ENCODE measurements at places on chromosomes 4 and X. TPM values are rescaled to one million over a fixed set of nuclear protein-coding genes. Genes with fewer than 3 reads are reported as not detected.

The LIAS gene
- 17.6 TPM for total RNA-seq

The FATE1 gene
- total RNA-seq = not detected

The SLC6A8 gene
- 123 TPM for total RNA-seq

The STOX2 gene
- total RNA-seq = 26.7 TPM

The EFHC2 gene
- total RNA-seq = 1.2 TPM

The ODAPH gene
- not detected for total RNA-seq

The FAAH2 gene
- total RNA-seq = 0.52 TPM

The FRMD7 gene
- total RNA-seq = 0.21 TPM

The L1CAM gene
- total RNA-seq = 133 TPM

The RNF4 gene
- 76.4 TPM for total RNA-seq

The NHS gene
- 10.7 TPM for total RNA-seq

The GRID2 gene
- 1.3 TPM for total RNA-seq

DNA sequence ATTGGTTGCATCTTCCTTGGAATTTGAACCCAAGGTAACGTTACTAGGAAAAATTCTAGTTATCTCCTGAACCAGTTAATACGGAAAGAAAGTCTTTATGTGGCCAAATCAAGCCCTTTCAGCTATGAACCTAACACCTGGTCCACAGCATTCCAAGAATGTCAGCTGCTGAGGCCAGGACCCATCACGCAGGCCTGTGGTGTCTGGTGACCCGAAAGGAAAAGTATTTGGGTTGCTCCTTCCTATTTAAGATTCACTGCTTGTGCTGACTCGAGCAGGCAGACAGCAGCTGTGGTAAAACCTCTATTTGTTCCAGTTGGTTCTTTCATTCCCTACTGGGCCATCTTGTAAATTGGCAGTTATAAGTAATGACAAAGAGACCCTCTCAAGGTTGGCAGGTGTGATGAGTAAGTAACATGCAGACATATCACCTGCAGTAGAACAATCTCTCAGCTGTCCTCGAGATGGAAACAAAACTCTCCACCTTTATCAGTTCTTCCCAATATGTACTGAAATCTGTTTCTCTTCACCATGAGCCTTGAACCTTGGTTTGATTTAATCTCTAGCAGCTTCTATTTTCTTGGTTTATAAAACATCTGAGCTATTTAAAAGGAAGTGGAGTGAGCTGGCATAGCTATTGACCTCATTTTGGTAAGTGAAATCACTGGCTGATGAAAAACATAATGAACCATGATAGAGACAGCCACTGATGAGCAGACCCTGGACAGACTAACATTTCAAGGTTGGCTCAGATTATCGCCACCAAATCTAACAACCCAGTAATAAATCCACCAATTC, 182.1 kb upstream of the SMIM31 start:
- no peak overlapping the region for H3K27ac ChIP-seq
- no peak overlapping the region for H3K4me3 ChIP-seq
- H3K27me3 ChIP-seq = no peaks in the 10 kb centered on the region
- no peaks in the 10 kb centered on the region for H3K36me3 ChIP-seq

- no peak overlapping the region for H3K27ac ChIP-seq
- H3K4me3 ChIP-seq = no peak overlapping the region
- H3K27me3 ChIP-seq = no peaks in the 10 kb centered on the region
- DNase-seq = no peak
Observed at GRCh38 chrX:49627086-49627777, 28.4 kb downstream of the GAGE1 start.

DNA sequence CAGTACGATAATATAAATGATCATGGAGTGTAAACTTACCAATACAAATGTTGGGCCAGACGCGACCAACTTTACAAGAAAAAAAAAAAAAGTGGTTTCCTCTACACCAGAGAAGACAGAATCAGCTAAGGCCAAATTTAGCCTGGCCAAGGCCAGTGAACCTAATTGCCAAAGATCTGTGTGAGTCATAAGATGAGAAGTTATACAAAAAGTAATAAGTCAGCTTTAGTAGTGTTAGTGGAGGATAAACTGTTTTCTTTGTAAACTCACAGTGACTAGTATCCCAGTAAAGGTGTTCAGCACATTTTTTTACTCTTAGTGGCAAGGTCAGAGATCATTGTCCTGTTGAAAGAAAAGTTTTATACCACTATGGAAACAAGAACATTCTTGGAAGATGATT, 531.4 kb upstream of the TECRL start:
- no peak overlapping the region for H3K27ac ChIP-seq
- no peak overlapping the region for H3K4me3 ChIP-seq

GRCh38 chr4:15707363-15707715, 4.5 kb downstream of the BST1 start:
- H3K4me3 ChIP-seq = no peak overlapping the region
- peaks cover 34% of the 10 kb centered on the region for H3K4me1 ChIP-seq
- H3K36me3 ChIP-seq = no peaks in the 10 kb centered on the region
- no peak for DNase-seq

DNA sequence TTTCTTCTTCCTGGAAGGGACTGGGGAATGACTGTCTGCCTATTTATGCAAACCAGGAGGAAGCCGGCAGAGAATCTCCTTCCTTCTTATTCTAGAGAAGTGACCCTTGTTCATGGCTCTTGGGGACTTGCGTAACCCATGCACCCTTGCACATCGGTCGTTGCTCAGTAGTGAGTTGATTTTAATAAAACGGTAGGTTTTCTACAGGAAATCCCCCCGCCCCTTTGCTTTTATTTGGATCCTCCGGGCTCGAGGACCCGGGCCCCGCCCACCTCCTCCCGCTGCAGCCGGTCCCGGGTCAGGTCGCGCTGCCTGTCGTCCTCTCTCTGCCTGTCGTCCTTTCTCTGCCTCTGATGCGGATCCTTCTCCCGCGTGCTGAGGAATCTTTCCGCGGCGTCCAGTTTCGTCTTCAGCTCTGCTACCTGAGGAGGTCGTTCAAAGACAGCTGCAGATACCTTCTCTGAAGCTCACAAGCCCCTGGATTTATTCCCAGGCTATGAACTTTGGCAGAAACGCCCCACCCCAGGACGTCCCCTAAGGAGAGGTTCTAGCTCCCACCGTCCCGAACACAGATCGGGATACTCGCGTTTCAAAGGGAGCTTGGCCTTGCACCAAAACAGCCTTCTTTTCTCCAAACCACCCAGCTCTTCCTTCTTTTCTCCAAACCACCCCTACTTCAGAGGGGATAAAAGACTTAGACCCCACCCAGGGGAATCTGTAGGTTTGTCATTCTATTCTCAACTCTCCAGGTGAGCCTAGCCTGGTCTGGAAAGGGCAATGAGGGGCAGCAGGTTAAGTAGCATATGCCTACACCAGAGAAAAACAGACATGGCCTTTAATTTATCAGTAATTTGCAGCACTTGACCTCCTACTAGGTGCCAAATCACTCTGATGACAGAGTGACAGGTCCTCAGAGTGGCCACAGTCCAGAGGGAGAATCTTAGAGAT, 7.0 kb downstream of the TNIP3 start:
- no peaks in the 10 kb centered on the region for H3K36me3 ChIP-seq
- H3K27me3 ChIP-seq = peaks cover 11% of the 10 kb centered on the region
- peak; percentile 48 for DNase-seq
- peak overlapping the region; percentile 78 for H3K27ac ChIP-seq
- H3K4me3 ChIP-seq = peak overlapping the region; percentile 90
- peaks cover 16% of the 10 kb centered on the region for H3K4me1 ChIP-seq

DNA sequence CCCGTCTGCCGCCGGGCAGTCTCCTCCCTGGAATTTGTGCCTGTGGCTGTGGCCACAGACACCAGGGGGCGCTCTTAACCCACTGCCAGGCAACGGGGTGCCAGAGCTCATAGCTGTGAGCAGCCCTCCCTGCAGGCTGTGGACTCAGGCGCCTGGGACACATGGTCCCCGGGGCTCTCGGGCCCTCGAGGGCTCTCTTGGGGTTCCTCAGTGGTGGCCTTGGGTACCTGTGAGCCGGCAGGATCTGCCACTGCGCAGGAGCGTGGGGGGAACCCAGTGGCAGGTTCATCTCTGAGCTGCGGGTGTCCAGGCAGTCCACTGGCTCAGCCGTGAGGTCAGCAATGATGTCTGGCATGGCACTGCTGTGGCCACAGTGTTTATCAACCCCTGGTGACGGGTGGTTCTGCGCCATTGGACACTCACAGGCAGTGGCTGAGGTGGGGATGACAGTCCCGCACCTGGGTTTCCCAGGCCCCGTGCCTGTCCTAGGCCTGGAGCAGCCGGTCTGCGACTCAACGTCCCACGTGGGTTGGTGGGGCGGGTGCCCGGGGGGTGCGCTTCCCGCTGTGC, 37.2 kb downstream of the PCGF3 start:
- no peaks in the 10 kb centered on the region for H3K27me3 ChIP-seq
- H3K4me3 ChIP-seq = no peak overlapping the region

- peaks cover 3% of the 10 kb centered on the region for H3K36me3 ChIP-seq
- DNase-seq = no peak
- peaks cover 30% of the 10 kb centered on the region for H3K4me1 ChIP-seq
- no peak overlapping the region for H3K27ac ChIP-seq
Observed at GRCh38 chr4:95288552-95288951, 260.2 kb downstream of the UNC5C start.

DNA sequence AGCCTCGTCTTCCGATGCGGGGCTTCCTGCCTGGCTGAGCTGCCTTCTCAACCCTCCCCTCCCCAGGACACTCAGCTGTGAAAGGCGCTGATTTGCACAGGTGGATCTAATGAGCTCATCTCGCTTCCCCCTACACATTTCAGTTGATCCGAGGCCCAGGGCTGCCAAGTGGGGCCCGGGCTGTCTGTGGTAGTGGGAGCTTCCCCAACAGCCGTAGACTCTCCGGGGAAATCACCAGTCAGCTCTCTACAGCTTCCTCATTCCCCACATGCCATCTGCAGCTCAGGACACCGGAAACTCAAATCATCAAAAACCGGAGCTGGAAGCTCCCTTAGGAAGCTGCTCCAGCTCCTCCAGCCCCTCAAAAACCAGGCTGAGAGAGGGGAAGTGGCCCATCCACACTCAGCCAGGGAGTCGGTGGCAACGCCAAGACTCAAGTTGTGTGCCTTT, 56.2 kb downstream of the SMIM20 start:
- H3K36me3 ChIP-seq = no peaks in the 10 kb centered on the region
- peaks cover 29% of the 10 kb centered on the region for H3K4me1 ChIP-seq
- DNase-seq = no peak
- H3K27me3 ChIP-seq = no peaks in the 10 kb centered on the region

- H3K36me3 ChIP-seq = peaks cover 17% of the 10 kb centered on the region
- DNase-seq = no peak
- peaks cover 14% of the 10 kb centered on the region for H3K4me1 ChIP-seq
- H3K27ac ChIP-seq = no peak overlapping the region
- H3K27me3 ChIP-seq = no peaks in the 10 kb centered on the region
- no peak overlapping the region for H3K4me3 ChIP-seq
Observed at GRCh38 chr4:5651089-5651488, 57.3 kb downstream of the EVC2 start.

DNA sequence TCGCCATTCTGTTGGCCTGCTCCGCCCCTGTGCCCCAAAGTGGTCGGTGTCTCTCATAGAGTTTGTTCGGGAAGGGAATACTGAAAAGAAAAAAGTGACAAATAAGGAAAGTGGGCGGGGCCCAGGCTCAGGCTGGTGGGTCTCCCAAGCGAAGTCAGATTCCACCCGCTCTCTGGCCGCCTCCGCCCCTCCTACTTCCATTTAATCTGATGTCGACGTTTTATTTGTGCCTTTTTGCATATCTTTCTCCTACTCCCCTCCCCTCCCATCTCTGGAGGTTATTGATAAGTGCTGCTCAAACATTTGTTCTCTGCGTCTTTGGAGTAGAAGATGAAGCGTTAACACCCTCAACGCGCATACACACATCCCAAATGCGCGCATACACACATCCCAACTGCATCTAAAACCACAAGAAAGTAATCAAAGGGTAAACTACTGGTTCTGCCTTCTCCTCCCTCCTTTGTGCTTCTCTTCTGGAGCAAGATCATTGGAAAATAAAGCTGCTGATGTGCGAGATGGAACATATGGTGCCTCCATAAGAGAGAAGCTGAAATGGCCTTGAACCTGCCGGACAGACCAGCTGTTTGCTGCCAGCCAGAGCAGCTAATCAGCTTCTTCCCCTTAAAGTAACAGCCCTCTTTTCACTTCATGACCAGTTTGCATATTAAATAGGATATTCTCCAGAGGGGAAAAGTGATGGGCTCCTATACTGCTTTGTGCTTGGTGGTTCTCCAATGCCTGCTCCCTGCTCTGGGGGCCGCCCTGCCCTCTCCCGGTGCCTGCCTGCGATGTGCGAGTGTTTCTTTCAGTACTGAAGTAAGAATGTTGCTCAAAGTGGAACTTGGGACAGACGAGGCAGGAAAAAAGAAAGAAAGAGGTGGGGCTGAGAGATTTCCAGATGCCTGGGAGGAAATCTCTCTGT, 3.1 kb downstream of the MAMLD1 start:
- peak overlapping the region; percentile 92 for H3K4me3 ChIP-seq
- H3K27me3 ChIP-seq = peaks cover 21% of the 10 kb centered on the region

DNA sequence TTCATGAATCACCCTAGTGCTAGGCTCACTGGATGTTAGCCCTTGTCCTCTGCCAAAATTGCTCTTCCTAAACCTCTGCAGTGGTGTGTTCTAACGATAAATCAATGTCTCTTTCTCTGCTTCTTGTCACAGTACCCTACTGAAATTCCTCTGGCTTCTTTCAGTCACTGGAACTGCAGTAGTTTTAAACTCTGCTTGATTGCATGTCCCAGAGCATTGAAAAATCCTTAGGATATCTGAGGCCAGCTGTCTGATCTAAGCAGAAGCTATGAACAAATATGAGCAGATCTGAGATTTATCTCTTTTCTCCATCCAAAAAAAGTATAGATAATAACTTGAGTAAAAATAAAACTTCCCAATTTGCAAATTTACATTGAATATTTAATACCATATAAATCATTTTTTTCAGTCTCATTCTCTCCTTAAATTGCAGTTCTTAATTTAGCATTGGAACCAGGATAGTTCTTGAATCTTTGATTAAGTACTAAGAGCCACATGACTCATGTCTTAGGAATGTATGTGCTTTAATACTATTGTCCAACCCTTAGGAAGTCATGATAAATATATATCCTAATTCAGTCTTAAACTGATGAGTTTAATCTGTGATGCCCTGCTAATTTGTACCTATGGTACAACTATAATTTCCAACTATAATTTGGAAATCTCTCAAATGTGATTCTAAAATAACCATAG, 169.7 kb downstream of the PDHA2 start:
- no peak overlapping the region for H3K27ac ChIP-seq
- no peaks in the 10 kb centered on the region for H3K36me3 ChIP-seq
- no peak overlapping the region for H3K4me3 ChIP-seq
- H3K4me1 ChIP-seq = no peaks in the 10 kb centered on the region

GRCh38 chr4:2083826-2084160, 24.7 kb downstream of the NAT8L start:
- peak overlapping the region; percentile 39 for H3K27ac ChIP-seq
- no peak overlapping the region for H3K4me3 ChIP-seq
- no peaks in the 10 kb centered on the region for H3K36me3 ChIP-seq

- no peaks in the 10 kb centered on the region for H3K36me3 ChIP-seq
- DNase-seq = no peak
- H3K27ac ChIP-seq = no peak overlapping the region
- H3K27me3 ChIP-seq = peaks cover 90% of the 10 kb centered on the region
- no peaks in the 10 kb centered on the region for H3K4me1 ChIP-seq
Observed at GRCh38 chr4:8821151-8821950, 50.3 kb downstream of the HMX1 start.

- no peaks in the 10 kb centered on the region for H3K36me3 ChIP-seq
- peak overlapping the region; percentile 89 for H3K4me3 ChIP-seq
- no peak overlapping the region for H3K27ac ChIP-seq
- H3K27me3 ChIP-seq = peaks cover 55% of the 10 kb centered on the region
Observed at GRCh38 chr4:92305878-92306520, 2.2 kb downstream of the GRID2 start.

- H3K27ac ChIP-seq = no peak overlapping the region
- no peak overlapping the region for H3K4me3 ChIP-seq
- H3K27me3 ChIP-seq = no peaks in the 10 kb centered on the region
- no peaks in the 10 kb centered on the region for H3K36me3 ChIP-seq
Observed at GRCh38 chr4:42995343-42995944, 102.9 kb downstream of the GRXCR1 start.

- peak overlapping the region; percentile 90 for H3K4me3 ChIP-seq
- H3K27me3 ChIP-seq = peaks cover 5% of the 10 kb centered on the region
- H3K27ac ChIP-seq = no peak overlapping the region
- peaks cover 7% of the 10 kb centered on the region for H3K36me3 ChIP-seq
- no peak for DNase-seq
Observed at GRCh38 chrX:140765043-140765784, 55.7 kb downstream of the LINC00632 start.

All from neural crest cell (in vitro differentiated cells).